HFFc6 (cell line): ENCODE measurements at places on chromosomes 7 and 10.

- no peak overlapping the region for H3K4me3 ChIP-seq
- H3K27me3 ChIP-seq: no peaks in the 10 kb centered on the region; the same call in 1 of the 2 replicates
- no peak overlapping the region for H3K27ac ChIP-seq
- H3K36me3 ChIP-seq: no peaks in the 10 kb centered on the region
- no peaks in the 10 kb centered on the region for H3K4me1 ChIP-seq
- no peak for DNase-seq
Measured at GRCh38 chr7:31368620-31369019, 28.1 kb upstream of the NEUROD6 start.

DNA sequence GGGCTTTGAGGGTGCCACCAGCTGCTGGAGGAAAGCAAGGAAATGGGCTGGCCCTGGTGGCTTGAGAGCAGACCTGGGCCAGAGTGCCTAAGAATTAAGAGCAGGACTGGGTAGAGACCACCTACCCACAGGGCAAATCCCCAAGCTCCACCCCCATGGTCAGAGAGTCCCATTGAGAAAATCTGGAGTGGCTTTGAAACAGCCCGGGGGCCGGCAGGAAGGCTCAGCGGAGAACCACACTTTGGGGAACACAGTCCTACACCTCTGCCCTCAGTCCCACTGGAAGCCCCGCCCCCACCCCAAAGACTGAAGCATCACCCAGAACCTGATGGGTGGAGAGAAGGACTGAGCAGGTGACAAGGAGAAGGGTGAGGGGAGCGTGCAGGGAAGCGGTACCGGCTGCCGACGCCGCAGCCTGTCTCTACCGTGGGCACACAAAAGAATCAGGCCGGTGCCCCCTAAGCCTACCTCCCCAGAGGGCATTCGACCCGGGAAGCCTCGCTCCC, 3.6 kb downstream of the SMARCD3 start:
- H3K4me1 ChIP-seq: peaks cover 29% of the 10 kb centered on the region
- peaks cover 7% of the 10 kb centered on the region for H3K27me3 ChIP-seq
- no peak overlapping the region for H3K27ac ChIP-seq
- peaks cover 7% of the 10 kb centered on the region; the same call in 1 of the 2 replicates for H3K36me3 ChIP-seq

DNA sequence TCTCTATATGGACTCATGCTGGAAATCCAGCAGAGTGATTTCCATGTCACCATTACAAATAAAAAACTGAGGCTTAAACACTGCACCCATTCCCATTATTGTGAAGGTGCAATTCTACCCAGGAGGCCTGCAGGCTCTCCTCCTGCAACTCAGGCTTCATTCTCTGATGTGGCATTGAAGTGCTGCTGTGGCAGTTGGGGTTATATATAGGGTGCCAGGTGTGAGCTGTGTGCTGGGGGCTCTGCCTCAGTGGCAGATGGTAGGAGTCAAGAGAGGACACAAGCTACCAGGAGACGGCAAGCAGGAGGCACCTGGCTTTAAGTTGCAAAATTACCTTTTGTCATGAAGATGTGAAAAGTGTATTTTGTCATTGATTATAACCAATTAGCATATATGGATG, 21.3 kb downstream of the ZNF107 start:
- H3K27me3 ChIP-seq: no peaks in the 10 kb centered on the region; the same call in 1 of the 2 replicates
- no peak overlapping the region for H3K27ac ChIP-seq
- H3K4me3 ChIP-seq: no peak overlapping the region
- no peak for DNase-seq

- H3K36me3 ChIP-seq: peaks cover 8% of the 10 kb centered on the region; the same call in 1 of the 2 replicates
- H3K27me3 ChIP-seq: peaks cover 4% of the 10 kb centered on the region; the same call in 1 of the 2 replicates
- peaks cover 60% of the 10 kb centered on the region for H3K4me1 ChIP-seq
Measured at GRCh38 chr10:35379226-35380137, 43.2 kb downstream of the CCNY start.

GRCh38 chr7:143368387-143368786, 5.9 kb upstream of the FAM131B start:
- peaks cover 26% of the 10 kb centered on the region for H3K4me1 ChIP-seq
- H3K36me3 ChIP-seq: no peaks in the 10 kb centered on the region
- H3K4me3 ChIP-seq: no peak overlapping the region
- no peak for DNase-seq

GRCh38 chr7:134744569-134744968, 34.9 kb upstream of the CALD1 start:
- H3K27ac ChIP-seq: peak overlapping the region; percentile 91
- peaks cover 80% of the 10 kb centered on the region for H3K4me1 ChIP-seq
- peaks cover 9% of the 10 kb centered on the region; the same call in 1 of the 2 replicates for H3K36me3 ChIP-seq
- no peak for DNase-seq
